Muscle of leg (tissue), 16 donors: ENCODE measurements at places on chromosomes 5 and 9. TPM values are rescaled to one million over a fixed set of nuclear protein-coding genes. Genes with fewer than 3 reads are reported as not detected.

SPATA31A5 gene
- total RNA-seq, result not detected

DNA sequence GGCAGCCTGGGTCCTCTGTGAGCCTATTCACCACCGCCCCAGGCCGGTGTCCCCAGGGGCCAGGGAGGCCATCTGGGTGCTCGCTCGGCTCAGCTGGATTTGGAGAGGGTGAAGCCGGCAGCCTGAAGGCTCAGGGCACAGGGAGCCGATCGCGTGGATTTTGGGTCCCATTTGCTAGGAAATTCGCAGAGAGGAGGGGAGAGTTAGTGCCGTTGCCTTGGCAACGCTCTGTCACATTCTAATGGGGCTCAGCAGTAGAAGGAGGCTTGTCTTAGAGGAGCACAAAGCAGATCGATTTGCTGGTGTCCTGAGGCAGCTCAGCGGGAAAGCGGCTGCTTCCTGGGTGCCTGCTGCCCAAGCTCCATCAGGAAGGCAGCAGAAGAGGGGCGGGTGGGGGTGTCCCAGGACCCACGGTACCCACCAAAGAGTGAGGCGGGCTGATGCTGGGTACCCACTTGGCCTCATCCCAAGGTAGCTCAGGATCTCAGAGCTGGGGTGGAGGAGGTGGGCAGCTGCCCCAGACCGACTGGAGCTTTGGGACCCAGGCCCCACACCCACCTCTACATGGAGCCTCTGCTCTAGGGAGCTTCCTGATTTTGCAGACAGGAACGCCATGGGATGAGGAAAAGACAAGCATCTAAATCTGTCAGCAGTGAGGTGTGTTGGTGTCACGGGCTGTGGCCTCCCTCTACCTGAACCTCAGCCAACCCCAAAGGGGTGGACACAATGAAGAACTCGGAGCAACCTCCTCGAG lies 17.1 kb upstream of the OLFM1 start:
- DNase-seq, result no peak

DNA sequence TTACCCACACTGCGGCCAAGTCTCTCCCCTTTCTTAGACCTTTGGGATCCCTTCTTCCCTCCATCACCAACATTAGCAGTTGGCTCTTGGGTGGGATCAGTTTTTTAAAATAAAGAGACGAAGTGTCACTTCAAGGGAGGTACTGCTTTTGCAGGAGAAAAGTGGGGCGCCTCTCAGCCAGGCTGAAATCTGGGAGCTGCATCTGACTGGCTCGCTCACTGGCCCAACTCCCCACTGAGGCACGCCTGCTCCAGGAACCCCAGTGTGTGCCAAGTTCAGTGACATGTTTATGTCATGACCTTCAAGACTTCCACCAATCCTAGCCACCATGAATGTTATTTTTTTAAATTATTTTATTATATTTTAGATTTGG lies 130.5 kb downstream of the MVB12B start:
- DNase-seq, result no peak

DNA sequence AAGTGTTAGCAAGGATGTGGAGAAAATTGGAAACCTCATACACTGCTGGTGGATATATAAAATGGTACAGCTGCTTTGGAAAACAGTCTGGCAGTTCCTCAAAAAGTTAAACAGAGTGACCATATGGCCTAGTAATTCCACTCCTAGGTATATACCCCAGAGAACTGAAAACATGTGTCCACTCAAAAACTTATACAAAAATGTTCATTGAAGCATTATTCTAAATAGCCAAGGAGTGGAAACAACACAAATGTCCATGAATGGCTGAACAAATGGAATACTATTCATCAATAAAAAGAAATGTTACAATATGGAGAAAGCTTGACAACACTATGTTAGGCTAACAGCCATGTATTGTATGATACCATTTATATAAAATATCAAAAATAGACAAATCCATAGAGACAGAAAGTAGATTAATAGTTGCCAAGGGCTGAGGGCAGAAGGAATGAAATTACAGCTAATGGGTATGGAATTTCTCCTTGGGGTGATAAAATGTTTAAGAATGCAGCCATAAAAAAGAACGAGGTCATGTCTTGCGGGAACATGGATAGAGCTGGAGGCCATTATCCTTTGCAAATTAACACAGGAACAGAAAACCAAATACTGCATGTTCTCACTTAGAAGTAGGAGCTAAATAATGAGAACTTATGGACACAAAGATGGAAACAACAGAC lies 33.6 kb upstream of the FBP1 start:
- no peak for DNase-seq

AQP3 gene
- total RNA-seq, result 5.6 TPM

- DNase-seq, result no peak
Measured at GRCh38 chr5:137632716-137633115, 103.2 kb downstream of the KLHL3 start.
